Erythroblast (primary cell): ENCODE measurements at places on chromosomes 5 and 9.

DNA sequence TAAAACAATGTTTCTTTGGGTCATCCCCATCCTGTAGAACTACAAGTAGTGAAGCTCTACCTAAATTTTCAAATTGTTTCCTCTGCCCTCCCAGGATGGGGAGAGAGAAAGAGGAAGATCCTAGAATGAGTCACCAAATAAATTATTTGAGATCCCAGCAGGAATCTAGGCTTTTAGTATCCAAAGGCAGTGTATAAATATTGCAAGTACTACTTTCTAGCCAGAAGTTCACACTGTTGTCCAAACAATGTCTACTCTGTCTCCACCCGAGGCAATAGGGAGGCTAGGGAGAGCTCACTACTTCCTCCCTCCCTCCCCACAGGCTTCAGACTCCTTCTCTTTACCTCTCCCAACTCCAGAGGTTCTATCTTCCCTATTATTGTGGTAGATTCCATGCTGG is 362.8 kb downstream of the MRPS30 start:
- DNase-seq = no peak

DNA sequence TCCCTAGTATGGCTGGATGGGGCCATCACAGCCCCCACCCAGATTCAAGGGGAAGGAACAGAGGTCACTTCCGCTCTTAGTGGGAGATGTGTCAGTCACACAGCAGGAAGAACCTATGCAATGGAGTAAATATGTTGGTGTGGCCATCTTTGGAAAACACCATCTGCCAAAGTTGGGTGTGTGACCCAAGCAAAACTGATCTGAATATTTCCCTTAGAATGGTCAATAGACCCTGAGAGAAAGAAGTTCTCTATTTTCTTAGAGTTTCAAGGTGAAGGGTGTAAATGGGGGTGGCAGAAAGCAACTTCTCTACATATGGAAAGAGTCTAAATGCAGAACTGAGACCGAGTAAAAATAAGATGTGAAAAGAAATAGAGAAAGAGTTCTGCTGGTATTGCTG is 212.7 kb downstream of the ESM1 start:
- DNase-seq = no peak

- DNase-seq = no peak
Measured at GRCh38 chr5:10580531-10581423, 16.9 kb downstream of the ANKRD33B start.

DNA sequence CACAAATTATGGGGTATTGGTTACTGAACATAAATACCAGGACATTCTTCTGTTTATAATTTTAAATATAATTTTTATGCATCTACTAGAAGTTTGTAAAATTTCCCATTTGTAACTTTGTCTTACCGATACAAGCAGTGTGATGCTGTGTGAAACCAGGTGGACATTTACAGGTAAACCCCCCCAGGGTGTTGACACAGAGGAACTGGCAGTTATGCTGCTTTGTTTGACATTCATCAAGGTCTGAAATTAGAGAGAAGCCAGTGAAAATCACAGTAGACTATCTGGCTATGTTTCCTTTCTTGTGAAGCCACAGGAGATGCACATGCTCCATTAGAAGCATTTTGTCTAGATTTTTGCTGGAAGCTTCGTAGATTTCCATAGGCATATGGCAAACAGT is 190.9 kb downstream of the SLC12A2 start:
- DNase-seq = no peak

DNA sequence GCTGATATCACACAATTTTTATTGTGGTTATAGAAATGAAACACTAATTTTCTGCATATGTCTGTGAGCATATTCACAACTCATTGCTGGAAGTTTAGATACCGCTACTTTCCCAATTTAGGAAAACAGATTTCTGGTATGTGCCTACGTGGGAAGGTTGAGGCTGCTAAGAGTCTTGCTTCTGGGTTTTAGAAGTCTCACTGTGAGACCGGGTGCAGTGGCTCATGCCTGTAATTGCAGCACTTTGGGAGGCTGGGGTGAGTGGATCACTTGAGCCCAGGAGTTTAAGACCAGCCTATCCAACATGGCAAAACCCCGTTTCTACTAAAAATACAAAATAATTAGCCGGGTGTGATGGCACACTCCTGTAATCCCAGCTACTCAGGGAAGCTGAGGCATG is 39.6 kb downstream of the UBAP1 start:
- DNase-seq = no peak
